ENCODE measurements at places on chromosomes 4 and X. TPM values are rescaled to one million over a fixed set of nuclear protein-coding genes. Genes with fewer than 3 reads are reported as not detected.
A peak's percentile ranks its signal among the peaks of the same experiment; 100 is the strongest.

The CTAG1B gene
- total RNA-seq = not detected

DNA sequence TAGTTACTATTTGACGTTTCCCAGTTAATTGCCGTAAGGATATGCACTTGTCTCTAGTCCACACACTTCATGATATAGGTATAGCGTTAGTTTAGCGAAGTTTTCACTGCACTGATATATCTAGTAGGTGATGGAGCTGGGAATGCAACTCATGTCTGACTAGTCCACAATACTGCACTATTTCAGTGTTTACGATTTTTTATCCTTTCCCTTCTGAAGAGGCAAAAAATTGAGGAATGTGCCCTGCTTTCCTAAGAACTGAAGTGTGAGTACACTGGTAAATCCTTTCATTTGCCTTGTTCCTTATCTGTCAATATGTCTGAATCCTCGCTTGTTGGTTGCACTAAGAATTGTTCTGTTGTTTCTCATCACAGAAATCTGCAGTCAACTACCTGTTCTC, 1.0 kb downstream of the RPL36A start:
- H3K4me1 ChIP-seq = no peaks in the 10 kb centered on the region
- H3K36me3 ChIP-seq = no peaks in the 10 kb centered on the region
- peak overlapping the region; percentile 73 for H3K27ac ChIP-seq

- no peak for DNase-seq
- H3K4me1 ChIP-seq = peaks cover 3% of the 10 kb centered on the region
- peak overlapping the region; percentile 69 for H3K27ac ChIP-seq
- H3K4me3 ChIP-seq = no peak overlapping the region
- no peaks in the 10 kb centered on the region for H3K36me3 ChIP-seq
Observed at GRCh38 chr4:26048378-26048882, 134.4 kb downstream of the SMIM20 start.

GRCh38 chr4:122823476-122823875, 3.2 kb upstream of the FGF2 start:
- no peaks in the 10 kb centered on the region for H3K27me3 ChIP-seq
- no peaks in the 10 kb centered on the region for H3K4me1 ChIP-seq
- H3K36me3 ChIP-seq = no peaks in the 10 kb centered on the region
- no peak overlapping the region for H3K4me3 ChIP-seq
- no peak overlapping the region for H3K27ac ChIP-seq
- no peak for DNase-seq

DNA sequence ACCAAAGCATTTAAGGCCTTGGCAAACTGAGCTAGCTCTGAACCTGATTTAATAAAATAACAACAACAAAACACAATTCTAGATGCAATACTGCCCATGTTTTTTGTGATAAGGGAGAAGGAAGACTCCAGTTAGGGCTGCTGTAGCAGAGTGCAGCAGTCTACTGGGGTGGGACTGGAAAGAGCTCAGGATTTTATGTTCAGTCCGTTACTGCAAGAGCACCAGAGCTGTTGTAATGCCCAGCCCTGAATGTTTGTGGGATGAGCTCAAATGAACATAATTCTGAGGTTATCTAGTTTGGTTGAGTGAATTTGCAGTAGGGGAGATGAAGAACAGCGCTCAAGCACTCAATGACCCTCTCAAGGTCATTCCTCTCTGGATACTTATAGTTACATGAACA, 743.8 kb downstream of the FAT4 start:
- H3K27me3 ChIP-seq = no peaks in the 10 kb centered on the region
- H3K4me3 ChIP-seq = no peak overlapping the region
- no peaks in the 10 kb centered on the region for H3K4me1 ChIP-seq
- no peak for DNase-seq

- H3K4me1 ChIP-seq = no peaks in the 10 kb centered on the region
- H3K4me3 ChIP-seq = no peak overlapping the region
- H3K27ac ChIP-seq = no peak overlapping the region
- DNase-seq = no peak
Observed at GRCh38 chrX:150688911-150689451, 4.2 kb upstream of the MTMR1 start.

The TSPAN6 gene
- 42.9 TPM for total RNA-seq
